Left colon (tissue), 2 donors: ENCODE measurements at places on chromosomes 12 and 14. TPM values are rescaled to one million over a fixed set of nuclear protein-coding genes. Genes with fewer than 3 reads are reported as not detected.

SDR9C7 gene
- not detected for total RNA-seq

ABCD4 gene
- 52.6 TPM for total RNA-seq

GMPR2 gene
- 62.4 TPM for total RNA-seq

- peak; percentile 57 for DNase-seq
Observed at GRCh38 chr14:74975059-74975810, 19.8 kb upstream of the PGF start.

- no peak for DNase-seq
Observed at GRCh38 chr12:40157336-40157735, 51.5 kb upstream of the SLC2A13 start.

DNA sequence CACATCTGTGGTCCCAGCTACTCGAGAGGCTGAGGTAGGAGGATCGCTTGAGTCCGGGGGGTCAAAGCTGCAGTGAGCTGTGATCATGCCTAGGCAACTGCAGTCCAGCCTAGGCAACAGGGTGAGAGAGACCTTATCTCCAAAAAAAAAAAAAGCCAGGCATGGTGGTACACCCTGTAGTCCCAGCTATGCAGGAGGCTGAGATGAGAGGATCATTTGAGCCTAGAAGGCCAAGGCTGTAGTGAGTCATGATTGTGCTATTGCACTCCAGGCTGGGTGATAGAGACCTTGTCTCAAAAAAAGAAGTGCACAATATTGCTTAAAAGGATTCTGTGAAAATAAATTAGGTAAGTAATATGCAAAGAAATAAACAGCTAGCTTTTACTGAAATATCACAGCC, 17.0 kb downstream of the NAA25 start:
- no peak for DNase-seq

GRCh38 chr14:103488071-103488470, 34.6 kb downstream of the CKB start:
- no peak for DNase-seq

DNA sequence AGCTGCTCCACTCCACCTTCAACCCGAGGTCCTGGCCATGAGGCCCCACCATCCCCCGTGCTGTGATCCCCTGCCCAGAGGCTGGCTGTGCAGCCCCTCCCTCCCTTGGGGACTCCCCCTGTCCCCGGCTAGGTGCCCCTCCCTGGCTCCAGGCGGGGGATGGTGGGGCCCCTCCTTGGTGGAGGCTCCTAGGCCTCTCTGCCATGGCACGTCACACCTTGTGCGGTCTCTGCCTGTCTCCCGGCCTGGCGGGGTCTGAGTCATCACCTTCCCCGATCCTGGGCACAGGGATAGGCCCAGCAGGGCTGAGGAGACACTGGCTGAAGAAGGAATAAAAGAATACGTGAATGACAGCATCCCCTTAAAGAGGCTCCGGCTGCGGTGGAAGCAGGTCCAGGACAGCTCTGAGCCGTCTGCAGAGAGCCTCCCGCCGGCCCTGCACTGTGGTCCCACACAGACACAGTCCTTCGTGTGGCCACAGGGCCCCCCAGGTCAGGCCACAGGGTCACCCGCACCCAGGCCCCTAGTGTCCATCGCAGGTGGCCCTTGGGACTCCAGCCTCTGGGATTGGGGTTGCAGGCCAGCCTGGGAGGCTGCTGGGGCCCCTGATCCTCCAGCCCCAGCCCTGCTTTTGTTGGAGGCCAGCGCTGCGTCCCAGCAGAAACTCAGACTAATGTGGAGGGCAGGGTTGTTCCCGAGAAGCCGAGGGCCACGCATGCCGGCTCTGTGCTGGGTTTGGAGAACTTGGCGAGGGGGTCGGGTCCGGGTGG, 43.6 kb downstream of the KIF26A start:
- DNase-seq: no peak

DNA sequence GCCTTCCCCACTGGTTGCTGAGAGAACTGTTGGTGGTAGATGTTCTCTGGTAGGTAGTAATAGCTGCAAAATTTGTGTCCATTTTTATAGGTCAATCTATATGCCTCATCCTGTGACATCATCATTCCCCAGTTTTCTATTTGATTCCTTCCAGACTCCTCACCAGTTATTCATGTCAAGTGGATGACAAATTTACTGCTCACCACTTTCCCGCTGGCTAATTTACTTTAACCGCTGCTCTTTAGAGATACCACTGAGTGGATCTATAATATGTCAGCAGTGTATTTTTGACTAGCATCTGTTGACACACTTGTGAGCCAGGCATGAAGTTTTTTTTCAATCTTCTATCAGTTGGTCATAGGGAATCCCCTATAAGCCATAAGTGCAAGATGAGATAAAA, 24.6 kb downstream of the GPR65 start:
- no peak for DNase-seq

DNA sequence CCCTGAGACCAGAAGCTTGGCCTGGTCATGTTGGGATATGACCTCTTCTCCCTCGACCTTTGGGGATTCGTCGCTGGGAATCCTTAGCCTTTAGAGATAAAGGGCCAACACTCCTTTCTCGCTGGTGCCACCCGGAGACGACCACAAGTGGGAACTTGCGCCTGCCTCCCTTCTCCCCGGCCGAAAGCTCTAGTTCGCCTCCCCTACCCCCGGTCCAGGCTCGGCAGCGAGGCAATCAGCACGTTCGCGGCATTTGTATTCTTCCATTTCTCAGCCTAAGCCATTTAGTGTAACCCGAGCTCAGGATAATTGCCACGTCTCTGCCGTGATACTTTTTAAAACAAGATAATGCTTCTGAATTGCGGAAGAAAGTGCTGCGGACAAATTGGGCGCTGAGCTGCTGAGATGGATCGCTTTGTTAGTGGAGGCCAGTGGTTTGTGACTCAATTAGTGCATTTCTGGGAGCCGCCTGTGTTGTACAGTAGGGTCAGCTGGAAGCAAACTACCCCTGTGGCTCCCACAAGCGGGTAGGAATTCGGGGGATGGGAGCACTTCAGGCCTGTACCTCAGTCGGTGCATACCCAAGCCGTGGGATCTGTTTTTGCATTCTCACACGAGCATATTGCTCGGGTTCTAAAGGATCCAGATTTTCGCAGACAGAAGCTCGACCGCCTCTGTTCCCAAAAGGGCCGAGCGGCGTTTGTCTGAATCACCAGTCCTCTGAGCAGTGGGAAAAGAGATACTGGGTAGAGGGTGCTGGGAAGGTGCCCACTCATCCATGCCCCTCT, 6.8 kb upstream of the SIX1 start:
- no peak for DNase-seq

GRCh38 chr14:79708426-79709388, 502.6 kb downstream of the DIO2 start:
- no peak for DNase-seq

GRCh38 chr12:11954181-11954580, 116.6 kb upstream of the BCL2L14 start:
- DNase-seq: no peak

DNA sequence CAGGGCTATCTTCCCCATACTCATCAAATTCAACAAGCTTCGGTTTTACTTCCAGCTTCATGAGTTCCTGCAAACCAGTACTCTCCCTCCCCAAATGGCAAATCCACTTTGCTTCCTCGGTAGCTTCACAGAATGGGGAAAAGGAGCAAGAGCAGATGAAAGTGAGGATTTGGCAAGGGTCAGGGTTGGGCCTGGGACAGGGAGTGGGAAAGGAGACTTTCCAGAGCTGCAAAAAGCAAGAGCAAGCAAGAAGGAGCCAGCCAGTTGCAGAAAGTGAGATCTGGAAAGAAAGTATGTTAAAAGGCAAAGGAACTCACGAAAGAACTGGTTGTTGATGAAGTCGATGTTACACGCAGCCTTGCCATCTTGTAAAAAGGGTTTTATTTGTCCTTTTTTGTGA, 522.8 kb upstream of the TBX3 start:
- DNase-seq: no peak

DNA sequence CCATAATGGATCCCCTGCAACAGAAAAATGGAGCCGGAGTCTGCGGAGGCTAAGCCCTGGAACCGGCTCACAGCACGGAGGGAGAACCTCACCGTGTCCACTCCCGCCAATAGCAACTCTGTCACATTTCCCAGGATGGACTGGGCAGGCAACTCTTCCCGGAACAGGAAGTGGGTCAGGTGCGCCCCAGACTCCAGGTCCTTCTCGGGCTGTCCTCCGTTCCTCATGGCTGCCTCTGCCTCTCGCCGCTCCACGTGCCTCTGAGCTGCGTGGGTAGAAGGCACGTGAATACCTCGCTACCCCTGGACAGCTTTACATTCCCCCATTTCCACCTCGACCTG, 2.2 kb downstream of the CYP27B1 start:
- no peak for DNase-seq
